Right renal cortex interstitium (tissue), 3 donors: ENCODE measurements at places on chromosomes 6 and 20. TPM values are rescaled to one million over a fixed set of nuclear protein-coding genes. Genes with fewer than 3 reads are reported as not detected.

GRCh38 chr6:157242791-157243190 is 80.5 kb downstream of the TMEM242 start:
- DNase-seq = no peak

DNA sequence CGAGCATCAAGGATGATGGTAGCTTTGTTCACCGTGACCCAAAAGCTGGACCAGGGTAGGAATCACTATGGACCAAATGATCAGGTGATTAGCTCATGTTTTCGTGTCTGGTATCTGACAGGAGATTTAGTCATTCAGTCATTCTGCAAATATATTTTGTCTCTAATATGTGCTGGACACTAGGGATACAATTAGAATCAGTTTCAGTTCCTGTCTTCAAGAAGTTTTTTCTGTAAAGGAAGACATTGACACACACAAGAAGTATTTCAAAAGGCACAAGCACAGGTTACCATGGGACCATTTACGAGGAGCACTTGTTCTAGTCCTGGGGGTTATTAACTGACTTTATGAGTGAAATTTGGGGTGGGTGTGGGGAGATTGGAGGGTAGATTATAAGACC is 244.9 kb downstream of the HIVEP2 start:
- DNase-seq = no peak

GRCh38 chr6:157382821-157383220 is 1.8 kb downstream of the ZDHHC14 start:
- DNase-seq = no peak

DNA sequence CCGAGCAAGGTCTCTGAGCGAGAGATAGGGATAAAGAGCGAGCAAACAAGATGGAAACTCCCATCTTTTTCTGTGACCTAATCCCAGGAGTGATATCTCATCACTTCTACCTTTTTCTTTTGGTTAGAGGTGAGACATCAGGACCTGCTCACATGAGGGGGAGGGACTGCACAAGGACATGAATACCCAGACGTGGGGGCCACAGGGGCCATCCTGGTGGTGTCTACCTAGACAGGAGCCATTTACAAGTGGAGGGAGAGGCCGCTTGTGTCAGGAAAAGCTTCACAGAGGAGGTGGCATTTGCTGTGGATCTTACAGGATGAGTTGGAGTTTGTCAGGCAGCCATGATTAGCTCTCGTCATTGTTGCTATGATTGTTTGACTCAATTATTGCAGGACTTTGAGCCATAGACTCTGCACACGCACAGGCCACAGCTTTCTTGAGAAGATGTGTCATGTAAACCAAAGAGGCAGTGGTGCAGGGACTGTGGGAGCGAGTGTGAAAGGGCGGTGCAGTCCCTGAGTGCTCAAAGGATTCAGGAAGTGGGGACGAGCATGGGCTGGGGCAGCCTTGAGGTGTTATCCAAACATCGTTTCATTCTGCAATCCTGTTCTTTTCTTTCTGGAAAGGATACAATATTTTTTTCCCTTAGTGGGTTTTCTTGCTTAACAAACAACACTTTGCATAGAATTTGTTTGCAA is 7.7 kb downstream of the NPEPL1 start:
- no peak for DNase-seq

- no peak for DNase-seq
Observed at GRCh38 chr20:53611449-53611894, 17.8 kb upstream of the ZNF217 start.

- DNase-seq = no peak
Observed at GRCh38 chr20:47789081-47789763, 3.9 kb upstream of the SULF2 start.

The ADAT2 gene
- polyA plus RNA-seq = 11.2 TPM

The PNPLA1 gene
- 3.1 TPM for polyA plus RNA-seq

The MUC22 gene
- polyA plus RNA-seq = not detected
